ENCODE measurements at places on chromosomes 3 and 15.

DNA sequence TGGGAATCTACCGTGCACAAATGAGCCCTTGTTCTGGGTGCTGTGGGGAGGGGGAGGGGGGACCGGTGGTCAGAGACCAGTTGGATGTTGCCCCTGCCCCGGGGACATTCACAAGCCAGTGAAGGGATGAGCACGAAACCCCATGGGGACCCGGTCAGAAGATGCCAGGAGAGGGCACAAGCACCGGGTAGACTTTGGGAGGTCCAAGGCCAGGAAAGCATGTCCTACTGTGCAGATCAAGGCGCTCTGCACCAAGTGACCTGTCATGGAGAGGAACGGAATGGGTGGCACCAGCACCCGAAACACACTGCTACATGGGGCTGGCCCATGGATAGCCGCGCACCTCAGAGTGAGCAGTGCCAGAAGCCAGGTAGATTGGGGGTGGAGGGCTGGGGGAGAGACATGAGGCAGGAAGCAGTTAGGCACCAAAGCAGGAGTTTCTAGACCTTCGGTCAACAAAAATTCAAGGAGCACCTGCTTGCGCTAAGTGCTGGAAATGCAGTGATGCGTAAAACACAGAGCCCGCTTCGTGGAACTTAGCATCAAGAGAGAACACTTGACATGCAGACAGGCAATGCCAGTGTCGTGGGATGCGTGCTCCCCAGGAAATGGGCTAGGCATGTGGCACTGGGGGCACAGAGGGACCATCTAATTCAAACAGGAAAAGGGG lies 99.1 kb downstream of the CPN2 start:
- no peak for DNase-seq

DNA sequence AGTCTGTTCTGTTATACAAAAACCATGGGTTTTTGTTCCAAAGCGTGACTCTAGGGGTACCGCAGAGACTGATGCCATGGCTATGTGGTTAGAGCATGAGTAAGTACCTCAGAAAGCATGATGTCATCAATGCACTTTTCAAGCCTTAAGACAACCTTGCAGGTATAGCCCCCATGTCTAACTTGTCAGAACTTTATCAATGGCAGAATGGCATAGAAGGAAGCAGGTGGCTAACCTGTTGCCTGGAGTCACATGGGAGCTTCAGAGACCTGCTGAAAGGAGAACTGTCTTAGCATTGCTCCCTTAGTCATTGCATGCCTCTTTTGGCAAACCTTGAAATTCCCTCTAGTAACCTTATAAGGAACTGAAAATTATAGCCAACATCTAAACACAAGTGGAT lies 52.5 kb downstream of the EOMES start:
- DNase-seq: no peak

- DNase-seq: no peak
Measured at GRCh38 chr15:64213646-64214045, 50.8 kb upstream of the PPIB start.

DNA sequence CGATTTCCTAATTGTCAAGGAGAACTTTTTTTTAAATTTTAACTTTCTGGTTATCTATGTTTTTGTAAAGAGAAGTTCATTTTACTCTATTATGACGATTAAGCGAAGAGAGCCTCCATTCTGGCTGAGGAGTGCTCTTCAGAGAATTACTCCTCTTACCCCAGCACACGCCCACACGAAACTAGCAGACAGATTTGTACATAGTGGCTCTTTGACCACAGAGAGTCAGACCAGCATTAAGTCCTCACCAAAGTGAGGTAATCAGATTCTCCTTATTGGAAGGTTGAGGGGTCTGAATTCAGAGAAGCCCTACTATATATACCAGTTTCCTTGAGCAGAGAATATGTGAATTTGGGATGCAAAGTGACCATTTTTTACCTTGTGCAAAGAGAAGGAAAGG lies 204.8 kb upstream of the TSC22D2 start:
- DNase-seq: no peak

DNA sequence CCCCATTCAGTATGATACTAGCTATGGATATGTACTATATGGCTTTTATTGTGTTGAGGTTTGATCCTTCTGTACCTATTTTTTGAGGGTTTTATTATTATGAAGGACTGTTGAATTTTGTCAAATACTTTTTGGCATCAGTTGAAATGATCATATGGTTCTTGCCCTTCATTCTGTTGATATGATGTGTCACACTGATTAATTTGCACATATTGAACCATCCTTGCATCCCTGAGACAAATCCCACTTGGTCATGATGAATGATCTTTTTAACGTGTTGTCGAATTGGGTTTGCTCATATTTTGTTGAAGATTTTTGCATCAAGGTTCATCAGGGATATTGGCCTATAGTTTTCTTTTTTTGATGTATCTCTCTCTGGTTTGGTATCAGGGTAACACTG lies 61.0 kb downstream of the RASA2 start:
- DNase-seq: no peak

GRCh38 chr3:42612928-42613327 lies 12.4 kb downstream of the NKTR start:
- DNase-seq: no peak

- no peak for DNase-seq
Measured at GRCh38 chr3:127711021-127711695, 38.4 kb downstream of the ABTB1 start.

DNA sequence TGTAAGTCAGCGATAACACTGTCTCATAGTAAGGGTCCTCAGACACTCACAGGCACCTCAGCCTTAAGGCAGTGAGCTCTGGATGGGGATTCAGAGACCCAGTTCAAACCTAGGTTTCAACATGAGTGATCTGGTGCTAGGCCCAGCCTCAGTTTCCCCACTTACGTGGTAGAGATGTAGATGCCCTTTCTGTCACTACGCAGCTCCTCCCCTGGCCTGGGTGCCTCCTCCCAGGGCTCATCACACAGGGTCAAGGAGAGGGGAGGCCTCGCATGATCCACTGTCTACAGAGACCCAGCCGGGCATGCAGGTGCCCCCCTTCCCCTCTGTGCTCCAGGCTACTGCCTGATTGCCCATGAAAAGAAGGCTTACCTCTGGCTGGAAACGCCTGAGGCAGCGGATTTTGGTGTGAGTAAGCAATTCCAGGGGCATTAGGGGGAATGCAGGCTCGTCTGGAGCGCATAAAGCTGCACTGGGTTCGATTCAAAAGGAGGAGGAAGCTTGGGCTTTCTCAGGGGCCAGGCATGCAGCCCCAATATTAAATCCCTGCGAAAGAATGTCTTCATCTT lies 69.8 kb upstream of the ANKRD34C start:
- no peak for DNase-seq

GRCh38 chr3:9068051-9068450 lies 104.8 kb upstream of the RAD18 start:
- no peak for DNase-seq

GRCh38 chr3:144391236-144391635 lies 419.6 kb downstream of the DIPK2A start:
- no peak for DNase-seq

Measured in stimulated activated CD8-positive, alpha-beta memory T cell treated with anti-CD3 and anti-CD28 coated beads, Interleukin-12 subunit alpha, Interleukin-12 subunit beta, amount 100 ng/mL, for 1 hour (primary cell).